ENCODE measurements at places on chromosomes 3 and 15.

DNA sequence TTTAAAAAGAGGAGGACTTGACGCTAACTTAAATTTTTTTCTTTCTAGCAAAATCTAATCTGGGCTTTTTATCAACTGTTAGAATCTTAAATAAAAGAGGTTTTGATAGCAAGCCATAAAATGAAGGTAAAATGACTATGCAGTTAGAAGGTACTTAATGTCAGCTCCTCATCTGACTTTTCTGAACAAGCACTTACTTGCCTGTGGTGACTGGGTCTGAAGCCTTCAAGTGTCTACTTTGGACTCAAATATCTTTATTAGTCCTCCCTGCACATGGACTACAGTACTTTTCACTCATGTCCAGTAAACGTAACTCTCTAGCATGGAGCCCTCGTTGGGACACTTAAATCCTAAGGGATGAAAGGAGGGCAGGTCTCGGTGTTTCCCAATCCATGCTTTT lies 135.9 kb downstream of the P2RY1 start:
- DNase-seq = no peak

GRCh38 chr15:77454951-77455350 lies 34.3 kb downstream of the HMG20A start:
- DNase-seq = no peak

- DNase-seq = no peak
Measured at GRCh38 chr3:18593231-18593630, 168.1 kb upstream of the SATB1 start.

GRCh38 chr15:44468709-44469385 lies 41.4 kb downstream of the CTDSPL2 start:
- peak; percentile 6 for DNase-seq

DNA sequence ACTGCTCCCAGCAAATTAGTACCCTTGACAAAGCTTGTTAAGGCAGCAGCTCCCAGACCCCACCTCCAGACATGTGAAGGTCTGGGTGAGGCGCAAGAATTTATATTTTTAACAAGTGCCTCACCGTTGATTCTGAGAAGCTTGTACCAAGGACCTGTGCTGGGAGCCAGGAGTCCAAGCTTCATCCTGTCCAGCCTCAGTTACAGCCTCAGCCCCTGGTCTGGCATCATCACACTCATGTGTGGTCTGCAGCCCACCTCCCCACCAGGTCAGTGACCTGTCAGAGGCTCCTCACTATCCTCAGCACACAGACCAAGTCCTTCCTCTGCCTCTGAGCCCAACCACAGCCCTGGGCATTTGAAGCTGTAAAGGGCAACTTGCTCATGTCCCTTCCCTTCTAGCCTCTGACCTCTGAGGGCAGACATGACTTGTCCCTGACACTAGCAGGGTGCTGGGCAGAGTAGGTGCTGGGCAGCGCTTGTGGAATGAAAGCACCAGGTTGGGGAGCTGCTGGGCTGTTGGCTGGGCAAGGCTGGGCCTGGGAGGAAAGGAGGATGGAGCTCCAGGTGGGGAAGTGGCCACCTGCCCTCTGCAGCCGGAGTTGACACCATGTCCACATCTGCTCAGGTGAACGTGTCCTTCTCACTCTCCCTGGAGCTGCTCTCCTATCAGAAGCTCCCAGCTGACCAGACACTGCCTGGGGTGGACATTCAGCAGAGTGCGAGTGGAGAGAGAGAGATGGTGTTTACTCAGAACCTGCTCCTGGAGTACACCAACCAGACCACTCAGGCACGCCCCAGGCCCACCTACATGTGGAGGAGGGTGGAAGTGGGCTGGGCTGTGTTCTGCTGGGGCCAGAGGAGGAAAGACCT lies 16.9 kb downstream of the ACAA1 start:
- DNase-seq = no peak

DNA sequence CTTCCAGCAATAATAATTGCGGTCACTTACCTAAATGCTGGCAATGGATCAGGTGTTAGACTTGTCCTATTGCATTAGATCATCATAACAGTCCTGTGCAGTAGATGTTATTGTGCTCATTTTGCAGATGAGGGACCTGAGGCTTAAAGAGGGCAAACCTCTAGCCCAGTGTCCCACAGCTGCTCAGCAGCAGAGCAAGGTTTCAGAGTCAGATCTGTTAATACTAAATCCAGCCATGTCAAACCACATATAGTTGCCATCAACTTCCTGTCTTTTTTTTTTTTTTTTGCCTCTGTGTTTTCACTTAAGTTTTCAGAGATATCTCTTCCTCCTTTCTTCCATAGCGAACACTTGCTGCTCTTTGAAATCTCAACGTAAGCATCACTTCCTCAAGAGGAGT lies 12.1 kb downstream of the FEZF2 start:
- DNase-seq = no peak

DNA sequence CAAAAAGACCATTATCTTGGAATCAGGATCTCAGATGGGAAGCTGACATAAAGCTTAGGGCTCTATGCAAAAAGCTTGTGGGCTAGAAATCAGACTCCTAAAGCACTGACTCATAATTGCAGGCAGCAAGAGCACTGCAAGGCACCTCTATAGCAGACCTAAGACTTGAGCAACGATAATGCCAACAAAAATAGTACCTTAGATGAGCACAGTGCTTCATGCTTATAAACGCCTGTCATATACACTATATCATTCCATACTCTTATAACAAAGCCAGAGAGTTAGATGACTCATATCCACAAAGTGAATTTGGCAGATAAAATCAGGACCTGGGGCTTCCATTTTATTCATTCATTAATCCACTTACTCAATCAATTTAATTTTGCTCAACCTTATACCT lies 560.8 kb downstream of the MCTP2 start:
- no peak for DNase-seq

DNA sequence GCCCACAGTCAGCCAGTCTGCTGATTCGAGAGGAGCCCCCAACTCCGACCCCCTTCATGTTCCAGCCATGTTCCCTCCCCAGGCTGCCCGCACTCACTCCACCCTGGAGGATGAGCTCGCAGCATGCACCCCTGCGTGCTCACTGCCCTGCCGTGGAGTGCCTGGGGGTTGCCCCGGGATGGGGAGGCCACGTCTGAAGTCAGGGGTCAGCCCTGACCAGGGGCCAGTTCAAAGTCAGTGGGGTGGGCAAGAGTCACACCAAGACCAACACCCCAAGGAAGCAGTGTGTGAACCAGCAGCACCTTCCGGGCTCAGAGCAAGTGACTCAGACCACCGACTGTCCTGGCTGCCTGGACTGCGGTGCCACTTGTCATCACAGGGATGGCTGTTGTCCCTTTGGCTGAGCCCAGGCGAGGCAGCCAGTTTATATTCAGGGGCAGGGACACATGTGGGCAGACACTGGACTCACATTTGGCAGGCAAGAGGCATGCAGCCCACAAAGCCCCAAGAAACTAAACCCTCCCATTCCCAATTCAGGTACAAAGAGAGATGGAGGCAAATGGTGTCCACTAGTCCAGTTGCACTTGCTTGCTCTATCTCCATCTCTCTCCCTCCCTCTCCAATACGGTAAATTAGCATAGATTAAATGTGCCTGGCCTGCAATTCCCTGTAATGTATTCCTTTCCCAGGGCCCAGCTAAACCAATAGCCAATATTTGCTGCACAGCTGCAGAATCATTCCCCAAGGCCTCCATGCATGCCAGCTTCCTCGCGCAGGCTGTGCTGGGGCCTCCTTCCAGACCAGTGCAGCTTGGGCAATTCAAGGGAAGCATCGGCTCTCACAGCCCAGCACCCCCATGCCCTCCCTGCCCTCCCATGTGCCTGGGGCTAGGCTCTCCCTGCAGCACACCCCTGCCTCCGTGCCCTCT lies 135.7 kb upstream of the IQSEC1 start:
- no peak for DNase-seq

DNA sequence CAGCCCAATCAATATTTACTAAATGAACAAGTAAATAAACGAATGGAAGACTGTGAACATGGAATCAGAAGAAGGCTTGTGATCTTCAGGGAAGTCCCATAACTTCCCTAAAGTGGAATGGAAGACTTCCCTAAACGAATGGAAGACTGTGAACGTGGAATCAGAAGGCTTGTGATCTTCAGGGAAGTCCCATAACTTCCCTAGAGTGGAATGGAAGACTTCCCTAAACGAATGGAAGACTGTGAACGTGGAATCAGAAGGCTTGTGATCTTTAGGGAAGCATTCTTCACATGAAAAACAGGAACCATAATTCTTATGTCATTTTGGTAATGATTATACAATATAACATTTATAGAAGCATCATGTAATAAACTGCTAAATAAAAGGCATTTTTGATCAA lies 38.8 kb downstream of the EOGT start:
- DNase-seq = no peak

GRCh38 chr3:187844708-187845107 lies 99.4 kb upstream of the BCL6 start:
- no peak for DNase-seq

DNA sequence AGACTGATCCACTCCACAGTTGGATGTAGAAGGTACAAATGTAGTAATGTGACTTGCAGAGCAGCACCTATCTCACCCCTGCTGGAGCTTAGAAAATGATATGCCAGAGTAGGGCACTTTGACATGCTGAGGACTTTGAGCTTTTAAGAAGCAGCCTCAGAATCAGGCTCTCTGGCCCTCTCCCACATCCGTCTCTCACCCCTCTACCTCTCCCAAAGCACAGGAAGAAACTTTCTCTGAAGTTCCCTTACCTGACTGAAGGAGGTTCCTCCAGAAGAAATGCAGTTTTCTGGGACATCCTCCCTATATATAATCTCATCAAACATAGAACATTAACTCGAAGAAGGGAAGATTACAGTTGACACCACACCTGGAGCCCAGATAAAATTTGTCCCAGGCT lies 98.4 kb upstream of the PEX5L start:
- no peak for DNase-seq

DNA sequence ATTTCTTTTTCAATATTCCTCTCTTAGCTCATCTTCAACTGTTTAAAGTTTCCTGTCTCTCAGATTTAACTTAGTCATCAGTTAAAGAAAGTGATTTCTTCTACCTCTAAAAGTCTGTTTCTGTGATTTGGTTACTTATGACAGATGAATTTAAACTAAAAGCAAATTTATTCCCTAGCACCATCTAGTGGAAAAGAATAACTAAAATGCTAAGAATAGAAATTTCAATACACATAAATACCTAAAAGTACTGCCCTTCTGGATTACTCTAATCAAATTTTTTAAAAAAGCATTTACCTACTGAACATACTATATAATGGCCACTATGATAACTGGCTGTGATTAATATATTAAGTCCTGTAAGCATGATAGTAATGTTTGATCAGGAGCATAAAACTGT lies 14.0 kb upstream of the ZCWPW2 start:
- DNase-seq = no peak

DNA sequence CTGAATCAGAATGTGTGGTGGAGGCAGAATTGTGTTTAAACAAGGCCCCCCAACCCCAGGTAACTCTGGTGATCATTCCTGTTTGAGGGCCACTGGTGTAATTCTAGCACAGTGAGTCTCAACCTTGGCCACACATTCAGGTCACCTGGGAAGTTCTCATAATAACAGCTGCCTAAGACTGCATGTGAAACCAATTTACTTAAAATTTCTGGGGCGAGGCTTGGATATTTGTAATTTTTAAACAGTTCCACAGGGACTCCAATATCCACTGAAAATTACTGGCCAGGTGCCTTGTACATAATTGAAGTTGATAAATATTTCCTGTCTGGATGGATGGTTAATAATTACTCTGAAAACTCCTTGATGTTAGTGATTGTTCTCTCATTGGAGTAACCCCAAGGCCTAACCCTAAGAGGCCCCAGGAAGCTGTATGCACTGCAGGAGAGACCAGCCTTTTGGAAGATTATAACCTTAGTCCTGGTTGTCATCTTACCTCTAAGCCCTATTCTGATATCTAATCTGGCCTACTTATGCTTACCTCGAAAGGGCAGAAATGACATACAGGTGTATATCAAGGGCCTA lies 25.7 kb upstream of the EPHB1 start:
- no peak for DNase-seq

GRCh38 chr3:132695422-132695821 lies 26.8 kb downstream of the NPHP3 start:
- no peak for DNase-seq

DNA sequence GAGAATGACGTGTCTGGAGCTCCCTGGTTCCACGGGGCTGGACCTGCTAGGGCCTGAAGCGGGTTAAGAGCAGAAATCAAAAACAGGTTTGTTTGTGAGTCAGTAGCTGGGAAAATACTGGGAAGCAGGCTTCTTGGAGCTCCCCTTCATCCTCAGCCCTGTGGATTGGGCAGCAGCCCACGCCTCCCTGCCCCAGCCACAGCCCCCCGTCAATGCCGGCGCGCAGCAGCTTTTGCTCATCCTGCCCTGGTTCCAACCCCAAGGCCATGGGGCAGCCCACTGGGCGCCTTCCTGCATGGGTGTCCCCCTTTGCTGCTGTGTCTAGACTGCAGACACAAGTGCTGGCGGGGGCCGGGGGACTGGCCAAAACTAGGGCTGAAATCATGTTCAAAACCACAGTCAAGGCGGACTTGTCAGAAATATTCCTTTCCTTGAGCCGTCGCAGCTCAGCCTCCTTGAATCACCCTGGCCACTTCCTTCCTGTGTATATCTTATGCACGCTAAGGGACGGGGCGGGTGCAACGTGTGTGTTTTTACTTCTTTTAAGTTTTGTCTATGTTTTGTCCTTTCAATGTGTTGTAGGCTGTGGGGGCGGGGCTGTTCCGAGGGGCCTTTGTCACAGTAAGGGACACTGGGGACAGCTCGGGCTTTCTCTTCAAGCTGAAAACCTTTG lies 108.1 kb downstream of the KLF13 start:
- peak; percentile 70 for DNase-seq

DNA sequence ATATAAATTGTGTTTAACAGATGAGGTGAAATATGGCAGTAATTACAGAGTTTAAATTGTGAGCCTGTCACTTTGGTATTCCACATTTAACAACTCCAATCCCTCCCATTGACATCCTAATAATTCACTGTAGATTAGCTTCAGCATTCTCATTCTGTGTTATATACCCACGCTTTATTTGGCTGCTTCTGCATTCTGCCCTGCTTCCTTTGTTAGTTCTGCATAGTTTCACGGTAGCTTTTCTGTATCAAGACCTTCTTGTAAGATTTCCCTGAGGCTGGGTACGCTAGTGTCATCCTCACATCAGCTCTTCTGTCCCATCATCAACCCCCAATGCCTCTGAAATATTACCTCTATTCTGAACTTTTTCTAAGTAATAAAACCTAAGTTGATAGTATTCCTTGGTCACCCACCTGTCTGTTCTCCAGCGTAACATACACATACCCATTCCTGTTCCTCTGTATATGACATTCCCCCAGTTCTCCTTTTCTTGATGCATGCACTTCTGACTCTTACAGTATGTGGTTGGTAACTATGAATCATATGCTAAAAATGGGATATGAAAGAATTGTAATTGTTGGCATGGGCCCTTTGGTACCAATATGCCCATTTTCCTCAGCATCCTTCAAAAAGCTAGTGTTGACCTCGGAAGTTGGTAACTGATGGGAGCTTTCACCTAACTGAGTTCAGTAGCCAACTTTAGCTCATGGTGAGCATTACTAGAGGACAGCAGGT lies 171.2 kb downstream of the KLHL25 start:
- DNase-seq = no peak

- DNase-seq = no peak
Measured at GRCh38 chr15:69914040-69914439, 183.7 kb downstream of the TLE3 start.

GRCh38 chr15:71248386-71248785 lies 133.1 kb downstream of the THSD4 start:
- no peak for DNase-seq

GRCh38 chr15:56693761-56694160 lies 39.5 kb downstream of the ZNF280D start:
- DNase-seq = no peak
